ENCODE measurements at places on chromosomes 5 and 9.

DNA sequence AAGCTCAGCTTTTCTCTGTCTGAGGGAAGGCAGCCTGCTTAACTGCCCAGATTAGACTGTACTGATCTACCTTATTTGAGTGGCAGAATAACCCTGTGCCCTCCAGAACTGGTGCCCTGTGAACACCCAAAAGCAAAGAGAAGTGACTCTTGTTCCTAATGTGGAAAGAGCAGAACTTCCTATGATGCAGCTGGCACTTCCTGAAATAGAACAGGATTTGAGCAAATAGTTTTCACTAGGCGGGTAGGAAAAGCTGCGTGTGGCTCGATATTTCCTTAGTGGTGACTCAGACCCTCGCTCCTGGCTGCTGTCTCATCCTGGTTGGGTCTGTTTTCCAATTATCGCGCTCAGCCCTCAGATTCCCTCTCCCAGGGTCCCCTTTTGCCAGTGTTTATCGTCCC, 89.9 kb downstream of the SH3TC2 start:
- DNase-seq = peak; percentile 97

DNA sequence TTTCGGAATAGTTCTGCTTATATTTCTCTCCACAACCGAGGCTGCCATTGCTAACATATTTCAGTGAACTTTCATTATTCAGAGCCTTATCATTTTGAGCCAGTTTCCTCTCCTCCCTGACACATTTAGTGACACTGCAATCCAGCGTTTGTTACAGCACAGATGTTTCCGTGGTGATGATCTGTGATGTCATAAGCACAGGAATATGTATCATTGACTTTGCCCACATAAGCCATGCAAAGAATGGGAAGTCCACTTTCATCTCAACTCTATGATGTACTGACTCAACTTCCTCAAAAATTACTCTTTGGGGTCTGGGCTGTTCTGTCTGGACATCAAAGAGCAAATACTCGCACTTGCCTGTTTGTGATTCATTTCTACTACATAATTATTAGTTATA, 291.8 kb downstream of the EBF1 start:
- DNase-seq = no peak

- DNase-seq = no peak
These were observed 157.9 kb upstream of the FBN2 start for GRCh38 chr5:128695791-128696530.

DNA sequence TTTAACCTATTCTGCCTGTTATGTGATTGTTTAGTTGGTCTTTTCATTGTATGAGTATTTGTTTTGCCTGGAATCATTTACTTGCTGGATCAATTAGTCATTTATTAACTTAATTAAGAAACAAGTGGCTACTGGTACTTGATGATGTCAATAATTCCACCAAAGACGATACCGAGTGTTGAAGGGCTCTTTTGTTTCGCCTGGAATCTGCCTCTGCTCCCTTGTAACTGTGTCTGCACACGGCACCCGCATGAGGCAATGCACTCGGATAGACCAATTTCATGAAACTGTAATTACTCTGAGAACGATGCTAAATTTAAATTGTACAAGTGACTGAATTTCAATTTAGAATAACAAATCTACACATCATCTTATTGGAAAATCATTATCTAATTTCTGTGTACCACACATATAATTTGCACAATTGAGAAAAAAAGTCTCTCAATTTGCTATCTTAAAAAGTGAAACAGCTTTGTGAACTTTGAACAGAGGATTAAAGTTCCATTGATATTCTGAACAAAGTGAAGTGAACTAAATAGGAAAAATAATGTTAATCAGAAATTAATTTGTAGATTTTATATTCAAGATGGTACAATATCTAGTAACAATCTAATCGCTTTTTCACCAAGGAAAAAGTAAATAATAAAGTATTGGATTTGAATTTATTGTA, 143.2 kb downstream of the CTNND2 start:
- DNase-seq = no peak

GRCh38 chr9:21322911-21323461, 12.2 kb downstream of the KLHL9 start:
- no peak for DNase-seq

DNA sequence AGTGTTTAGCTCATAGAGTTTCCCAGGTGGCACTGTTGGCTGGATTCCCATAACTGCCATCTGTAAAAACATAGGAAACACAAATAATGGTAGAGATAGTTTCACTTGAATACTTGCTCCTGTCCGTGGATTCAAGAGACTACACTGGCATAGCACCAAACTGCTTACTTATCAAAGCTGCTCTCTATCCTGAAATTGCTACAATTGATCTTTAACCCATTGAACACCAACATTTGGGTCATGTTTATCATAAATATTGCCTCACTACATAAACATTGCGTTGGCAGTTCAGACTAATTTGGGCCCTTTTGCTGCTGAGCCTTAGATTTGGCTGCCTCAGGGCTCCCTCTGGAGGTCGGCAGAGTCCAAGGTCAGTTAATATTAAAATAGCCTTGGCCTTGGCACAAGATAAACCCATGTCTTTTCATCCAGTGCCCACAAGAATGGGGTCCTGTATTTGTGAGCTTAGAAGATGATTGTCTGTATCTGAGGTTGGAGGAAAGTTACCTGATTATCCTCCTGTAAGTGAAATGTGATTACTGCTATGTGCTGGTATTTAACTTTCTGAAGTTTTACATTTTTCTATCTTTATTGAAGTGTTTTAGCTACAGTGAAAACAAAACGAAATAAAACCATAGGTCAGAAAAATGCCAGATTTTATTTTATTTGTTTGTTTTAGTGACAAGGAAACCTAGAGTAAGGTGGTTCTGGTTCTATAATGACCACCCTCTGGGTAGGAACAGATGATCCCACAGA, 4.0 kb upstream of the RANBP3L start:
- peak; percentile 41 for DNase-seq

- no peak for DNase-seq
These were observed 60.0 kb downstream of the POU5F2 start for GRCh38 chr5:93681432-93681831.

DNA sequence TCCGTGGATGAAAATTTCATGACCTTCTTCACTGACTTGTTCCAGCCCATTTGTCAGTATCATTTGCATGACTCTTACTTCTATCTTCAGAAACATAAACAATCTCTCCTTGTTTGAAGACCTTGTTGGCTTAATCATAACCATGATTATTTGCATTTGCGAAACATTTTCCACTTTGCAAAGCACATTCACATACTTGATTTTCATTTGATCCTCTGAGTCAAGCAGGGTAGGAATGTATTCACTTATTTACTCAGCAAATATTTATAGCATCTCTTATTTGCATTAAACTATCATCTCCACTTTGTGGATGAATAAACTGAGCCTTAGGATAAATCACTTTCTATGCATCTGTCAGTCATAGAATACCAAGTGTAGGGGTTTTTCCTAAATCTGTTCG, 343.0 kb upstream of the SGCD start:
- no peak for DNase-seq

GRCh38 chr9:21528123-21528808, 46.2 kb upstream of the IFNE start:
- DNase-seq = no peak

DNA sequence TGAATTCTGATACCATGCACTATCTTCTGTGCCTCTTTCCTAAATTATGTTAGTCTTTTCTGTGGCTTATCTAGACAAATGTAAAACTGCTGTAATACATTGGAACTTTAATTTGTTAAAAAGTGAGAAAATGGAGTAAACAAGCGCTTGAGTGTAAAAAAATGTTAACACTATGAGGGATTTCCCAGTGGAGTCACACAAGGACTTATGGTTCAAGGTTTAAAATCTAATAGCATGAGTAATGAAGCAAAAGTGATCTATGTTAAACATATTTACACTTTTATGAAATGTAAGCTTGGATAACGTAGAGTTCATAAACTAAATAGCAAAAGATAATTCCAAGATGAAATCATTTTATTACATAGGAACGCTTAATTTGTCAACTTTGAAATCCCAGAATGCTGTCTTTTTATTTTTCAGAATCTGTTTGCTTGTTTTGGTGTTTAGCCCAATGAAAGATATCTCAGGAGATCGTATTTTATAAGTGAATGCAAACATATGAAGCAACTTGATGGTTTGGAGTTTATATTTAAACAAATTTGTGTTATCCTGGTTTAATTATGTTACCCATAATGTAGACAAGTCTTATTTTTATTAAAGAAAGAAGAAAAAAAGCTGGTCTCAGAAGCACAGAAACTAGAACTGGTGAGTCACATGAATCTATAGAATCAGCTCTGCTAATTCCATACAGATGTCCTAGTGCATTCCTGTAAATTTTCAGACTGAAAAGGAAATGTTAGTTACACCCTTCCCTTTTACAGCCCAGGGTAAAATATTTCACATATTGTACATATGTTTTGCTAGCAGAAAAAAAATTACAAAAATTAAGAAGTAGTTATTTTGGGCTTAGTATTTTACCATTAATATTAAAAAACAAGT, 34.2 kb upstream of the FBN2 start:
- DNase-seq = no peak
